ENCODE measurements at places on chromosomes 13 and 19. TPM values are rescaled to one million over a fixed set of nuclear protein-coding genes. Genes with fewer than 3 reads are reported as not detected.

The C13orf46 gene
- 0.46 TPM for total RNA-seq

The SULT2B1 gene
- not detected for total RNA-seq

The ERICH4 gene
- total RNA-seq: not detected

GRCh38 chr19:45613926-45614725 is 12.1 kb upstream of the GPR4 start:
- DNase-seq: no peak

DNA sequence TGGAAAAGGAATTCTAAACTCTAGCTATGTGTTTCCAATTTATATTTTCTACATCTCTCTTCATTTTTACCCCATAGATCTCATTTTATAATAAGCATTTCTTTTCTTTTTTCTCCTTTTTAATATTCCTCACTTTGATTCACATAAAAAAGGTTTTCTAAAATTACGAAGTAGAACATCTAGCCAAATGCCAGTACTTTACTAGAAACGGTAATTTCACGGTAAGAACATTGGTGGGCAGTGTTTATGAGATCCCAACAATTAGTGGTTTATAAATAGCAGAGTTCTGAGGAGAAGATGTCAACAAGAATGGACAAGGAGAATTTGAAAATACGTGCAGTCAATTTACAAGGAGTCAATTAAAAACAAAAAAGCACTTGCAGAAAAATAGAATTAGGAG is 94.8 kb downstream of the PCDH9 start:
- no peak for DNase-seq

GRCh38 chr19:1066748-1067340 is at the start of gene ARHGAP45:
TSS of gene ARHGAP45 (plus strand) at chr19:1067167. CDS start at chr19:1067406, 239 bp downstream.
- peak; percentile 79 for DNase-seq

DNA sequence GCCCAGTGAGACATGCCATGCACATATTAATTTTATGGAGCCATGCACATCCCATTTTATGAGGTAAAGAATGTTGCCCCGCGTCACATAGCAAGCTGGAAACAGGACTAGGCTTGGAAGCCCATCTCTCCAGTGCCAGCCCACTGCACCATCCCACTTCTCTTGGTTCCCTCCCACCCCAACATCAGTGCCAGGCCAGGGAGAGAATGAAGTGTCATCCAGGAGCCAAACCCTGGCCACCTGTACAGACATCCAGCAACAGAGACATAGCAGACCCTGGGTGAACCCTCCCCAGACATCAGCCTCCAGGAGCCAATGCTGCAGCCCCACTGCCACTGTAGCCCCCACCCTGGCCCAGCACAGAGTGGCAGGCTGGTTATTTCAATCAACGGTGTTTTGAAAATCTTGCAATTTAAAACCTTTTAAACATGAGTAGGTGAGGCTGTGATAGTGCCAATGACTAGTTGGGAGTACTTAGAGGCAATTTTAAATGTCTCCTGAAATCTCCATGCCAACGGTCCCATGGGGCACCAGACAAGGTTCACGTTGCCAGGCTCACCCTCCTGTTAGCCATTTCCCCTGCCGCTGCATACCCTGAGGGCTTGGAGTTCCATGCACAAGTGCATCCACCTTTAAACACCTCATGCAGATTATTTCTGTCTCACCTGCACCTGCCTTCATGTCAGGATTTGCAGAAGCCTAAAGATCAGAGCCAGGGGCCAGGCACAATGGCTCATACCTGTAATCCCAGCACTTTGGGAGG is 34.7 kb downstream of the VSTM2B start:
- no peak for DNase-seq

DNA sequence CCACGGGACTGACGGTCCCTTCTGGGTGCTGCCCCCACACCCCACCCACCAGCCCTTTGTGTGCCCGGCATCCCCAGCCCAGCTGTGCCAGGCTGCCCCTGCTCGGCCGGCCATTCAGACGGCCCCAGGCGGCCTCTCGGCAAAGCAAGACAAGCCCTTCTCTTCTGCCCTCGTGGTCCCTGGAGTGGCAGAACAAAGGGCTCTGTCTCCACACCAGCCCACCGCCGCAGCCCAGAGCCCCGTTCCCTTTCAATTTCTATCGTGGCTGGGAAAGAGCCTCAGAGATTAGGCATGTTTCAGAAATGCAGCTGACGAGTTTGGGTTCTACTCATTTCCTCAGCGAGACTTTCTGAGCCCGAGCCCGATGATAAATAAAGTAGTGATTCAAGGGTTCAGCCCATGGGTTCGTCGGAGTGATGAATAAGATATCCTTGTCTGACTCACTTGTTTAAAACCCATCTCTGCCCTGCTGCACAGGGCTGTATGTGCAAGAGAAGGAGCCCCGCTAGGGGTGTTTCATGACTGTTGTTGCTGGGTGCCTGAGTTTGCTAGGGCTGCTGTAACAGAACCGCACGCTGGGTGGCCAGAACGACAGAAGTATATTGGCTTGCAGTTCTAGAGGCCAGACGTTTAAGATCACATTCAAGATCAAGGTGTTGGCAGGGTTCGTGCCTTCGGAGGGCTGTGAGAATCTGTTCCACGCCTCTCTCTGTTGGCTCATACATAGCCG is 4.3 kb downstream of the MYO9B start:
- peak; percentile 39 for DNase-seq

Measured in activated B cell treated with CpG ODN at 0.5 μM for 24 hours (primary cell).